NCI-H524 (cell line): ENCODE measurements at places on chromosomes 12 and 14.

DNA sequence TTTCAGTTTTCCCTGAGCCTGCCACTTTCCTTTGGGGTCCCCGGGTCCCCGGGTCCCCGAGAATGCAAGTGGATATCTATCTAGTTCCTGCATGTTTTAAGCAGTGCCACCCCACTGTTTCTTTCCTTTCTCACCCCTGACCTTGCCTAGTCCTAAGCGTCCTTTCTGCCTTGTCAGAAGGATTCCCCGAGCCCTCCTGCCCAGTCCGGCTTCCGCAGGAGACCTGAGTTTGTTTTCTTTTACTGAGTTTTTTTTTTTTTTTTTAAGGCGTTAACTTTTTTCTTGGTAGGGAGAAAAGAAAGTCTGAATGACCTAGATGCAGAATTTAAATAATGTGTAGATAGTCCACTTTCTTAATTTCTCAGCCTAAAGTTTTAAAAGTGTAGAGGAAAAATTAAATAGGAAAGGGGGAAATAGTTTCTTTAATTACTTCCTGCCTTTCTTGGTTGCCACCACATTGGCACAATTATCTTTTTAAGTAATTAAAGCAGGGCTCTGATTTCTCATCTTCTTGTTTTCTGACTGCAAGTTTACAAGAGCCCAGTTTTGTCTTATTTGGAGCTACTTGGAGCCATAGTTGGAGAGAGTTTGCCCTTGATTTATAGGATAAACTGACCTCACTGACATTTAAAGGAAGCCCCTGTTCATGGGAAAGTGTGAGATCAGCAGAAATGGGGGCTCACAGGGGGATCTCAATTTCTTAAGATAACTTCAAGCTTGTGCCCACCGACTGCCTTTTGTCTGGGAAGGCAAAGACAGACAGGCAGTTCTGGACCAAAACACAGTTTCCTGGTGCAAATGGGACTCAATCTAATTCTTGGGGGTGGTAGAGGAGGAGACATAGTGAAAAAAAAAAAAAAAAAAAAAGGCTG, 2.9 kb downstream of the PAX9 start:
- no peak for DNase-seq

GRCh38 chr14:60878536-60878935, 102.3 kb downstream of the TRMT5 start:
- DNase-seq: no peak

DNA sequence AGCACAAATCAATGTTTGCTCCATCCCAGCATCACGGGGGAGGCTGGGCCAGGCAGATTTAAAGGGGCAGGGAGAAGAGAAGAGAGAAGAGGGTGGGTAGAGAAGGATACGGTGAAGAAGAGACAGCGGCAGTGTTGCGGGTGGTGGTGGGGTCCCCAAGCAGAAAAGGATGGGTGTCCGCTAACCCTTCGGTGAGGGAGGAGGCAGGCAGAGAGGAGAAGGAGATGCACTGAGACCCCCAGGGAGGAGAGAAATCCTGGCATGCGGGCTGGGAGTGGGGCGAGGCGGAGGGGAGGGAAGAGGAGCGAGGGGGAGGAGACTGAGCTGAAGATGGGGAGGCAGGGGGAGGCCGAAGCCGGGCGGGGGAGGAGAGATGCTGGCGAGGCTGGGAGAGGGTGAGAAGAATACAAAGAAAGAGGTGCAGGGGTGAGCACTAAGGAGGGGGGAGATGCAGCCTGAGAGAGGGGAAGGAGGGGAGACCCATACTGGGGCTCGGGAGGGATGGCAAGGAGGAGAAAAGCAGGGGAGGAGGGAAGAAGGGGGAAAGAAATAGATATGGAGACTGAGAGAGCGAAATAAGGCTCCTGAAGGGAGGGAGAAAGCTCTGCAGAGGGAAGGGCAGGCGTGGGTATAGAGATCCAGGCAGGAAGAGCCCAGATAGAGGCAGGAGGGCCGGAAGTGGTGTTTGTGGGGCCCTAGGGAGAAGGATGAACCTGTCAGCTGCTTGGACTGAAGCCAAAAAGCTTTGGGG, at the start of gene JPH4:
JPH4 (minus strand) TSS at position 231 of the 751 bp plus-strand sequence. CDS start 1,337 bp downstream, outside the sequence.
- DNase-seq: peak; percentile 83

GRCh38 chr12:92729773-92730305, 27.1 kb downstream of the PLEKHG7 start:
- DNase-seq: no peak

GRCh38 chr12:110745542-110746284, 3.0 kb upstream of the PPP1CC start:
- DNase-seq: no peak

- DNase-seq: peak; percentile 53
Observed at GRCh38 chr12:70852416-70853150, 68.0 kb downstream of the PTPRR start.

GRCh38 chr12:116703214-116703795, 34.6 kb downstream of the SPRING1 start:
- DNase-seq: peak; percentile 25

DNA sequence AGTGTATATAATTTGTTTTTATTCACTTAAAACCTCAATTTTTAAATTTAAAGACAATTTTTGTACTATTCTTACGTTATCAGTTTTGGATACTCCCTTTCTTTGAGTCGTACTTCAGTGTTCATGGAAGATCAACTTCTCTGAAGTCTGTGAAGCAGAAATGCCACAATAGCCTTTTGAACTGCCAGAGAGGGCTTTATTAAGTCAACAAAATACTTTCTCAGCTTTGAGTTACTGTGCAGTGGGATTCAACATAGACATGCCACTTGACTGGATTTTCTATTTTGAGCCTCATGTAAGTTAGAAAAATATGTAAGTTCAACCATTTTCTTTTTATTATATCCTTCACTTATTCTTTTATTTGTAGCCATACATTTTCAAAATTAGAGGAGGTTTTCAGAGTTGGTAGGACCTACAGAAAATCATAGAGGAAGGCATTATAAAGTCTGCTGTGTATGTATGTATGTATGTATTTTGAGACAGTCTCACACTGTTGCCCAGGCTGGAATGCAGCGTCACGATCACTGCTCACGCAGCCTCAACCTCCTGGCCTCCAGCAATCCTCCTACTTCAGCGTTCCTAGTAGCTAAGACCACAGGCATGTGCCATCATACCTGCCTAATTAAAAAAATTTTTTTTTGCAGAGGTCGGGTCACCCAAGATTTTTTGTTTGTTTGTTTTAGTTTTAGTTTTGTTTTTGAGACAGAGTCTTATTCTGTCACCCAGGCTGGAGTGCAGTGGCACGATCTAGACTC, 31.3 kb upstream of the BCAT1 start:
- no peak for DNase-seq

DNA sequence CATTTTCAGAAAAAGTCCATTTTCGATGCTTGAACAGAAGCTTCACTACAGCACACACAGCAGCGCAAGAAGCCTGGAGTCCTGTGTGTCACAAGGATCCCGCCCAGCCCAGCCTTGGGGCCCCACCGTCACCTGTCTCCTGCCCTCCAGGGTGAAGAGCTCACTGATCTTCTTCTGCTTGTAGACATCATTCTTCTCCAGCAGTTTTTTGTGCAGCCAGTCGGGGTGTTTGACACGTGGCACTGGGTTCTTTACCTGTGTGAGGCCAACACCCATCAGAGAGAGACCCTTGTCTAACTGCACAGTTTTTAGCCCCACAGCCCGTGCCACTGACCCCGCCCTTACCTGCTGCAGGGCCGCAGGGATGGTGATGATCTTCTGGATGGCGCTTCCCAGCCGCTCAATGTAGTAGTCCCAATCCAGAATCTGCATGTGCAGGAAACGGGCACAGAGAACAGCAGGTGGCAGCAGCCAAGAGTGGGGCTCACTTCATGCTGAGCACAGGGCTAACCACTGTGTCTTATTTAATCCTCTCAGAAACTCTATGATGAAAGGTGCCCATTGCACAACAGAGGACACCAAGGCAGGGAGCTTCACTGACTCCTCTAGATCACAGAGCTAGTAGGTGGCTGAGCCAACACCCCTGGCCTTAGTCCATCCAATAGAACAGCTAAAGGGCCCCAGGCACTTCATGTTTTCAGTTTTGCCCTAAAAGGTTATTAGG, 30.0 kb downstream of the POLE start:
- DNase-seq: no peak

GRCh38 chr14:39169541-39169900, 612 bp downstream of the TRAPPC6B start:
- DNase-seq: no peak

DNA sequence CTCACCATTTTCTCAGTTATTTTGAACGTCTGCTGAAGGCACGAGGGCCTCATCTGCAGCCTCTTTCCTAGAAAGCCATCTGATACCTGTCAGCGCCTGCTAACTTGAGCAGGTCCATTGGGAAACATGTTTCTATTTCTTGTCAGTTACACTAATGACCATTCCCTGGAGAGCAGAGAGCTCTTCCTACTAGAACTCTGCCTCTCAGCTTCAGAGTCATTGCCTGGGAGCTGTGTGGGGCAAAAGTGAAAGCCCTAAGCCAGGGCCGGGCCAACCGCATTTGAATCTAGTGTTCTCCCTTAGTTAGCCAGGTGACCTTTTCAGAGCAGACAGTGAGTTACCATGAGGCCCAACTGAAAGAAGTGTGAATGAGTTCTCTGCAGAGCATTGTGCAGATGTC, 135.8 kb downstream of the EML1 start:
- DNase-seq: no peak

GRCh38 chr12:94434171-94434570, 25.5 kb downstream of the CEP83 start:
- DNase-seq: no peak

DNA sequence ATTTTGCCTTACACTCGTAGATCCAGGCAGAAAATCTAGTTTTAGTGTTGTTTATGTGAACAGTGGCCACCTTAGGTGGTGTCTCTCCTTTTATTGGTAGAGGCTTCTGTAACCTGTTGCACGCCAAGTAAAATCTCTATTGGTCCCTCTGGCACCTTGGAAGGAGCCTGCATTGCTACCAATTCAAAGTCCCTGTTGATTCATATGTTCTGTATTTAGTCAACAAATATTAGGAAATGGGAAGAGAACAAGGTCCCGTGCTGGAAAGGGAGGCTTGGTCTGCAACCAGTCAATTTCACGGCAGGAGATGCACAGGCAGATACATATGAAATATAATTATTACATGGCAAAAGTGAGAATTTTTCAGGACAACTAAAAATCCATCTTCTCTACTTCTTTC, 6.4 kb upstream of the GPHN start:
- DNase-seq: no peak

- no peak for DNase-seq
Observed at GRCh38 chr14:99769799-99770198, 23.4 kb upstream of the EML1 start.
